ENCODE measurements at places on chromosomes 16 and 17. TPM values are rescaled to one million over a fixed set of nuclear protein-coding genes. Genes with fewer than 3 reads are reported as not detected.

The DNAH3 gene
- total RNA-seq, result not detected

The NPIPB13 gene
- total RNA-seq, result 23.5 TPM

The TBC1D28 gene
- total RNA-seq, result not detected

The CFAP119 gene
- total RNA-seq, result 2.6 TPM

The ABCA10 gene
- total RNA-seq, result 1.4 TPM

The IL17C gene
- total RNA-seq, result not detected

The NPIPB8 gene
- not detected for total RNA-seq

The SHISA6 gene
- total RNA-seq, result not detected

The TBX2 gene
- not detected for total RNA-seq

The EVI2A gene
- total RNA-seq, result 16.3 TPM

The IL32 gene
- total RNA-seq, result 2,042 TPM

The SOX9 gene
- total RNA-seq, result not detected

The ASIC2 gene
- total RNA-seq, result not detected

The NPIPB2 gene
- total RNA-seq, result 16.5 TPM

The ATPAF2 gene
- 32.2 TPM for total RNA-seq

The HEXIM1 gene
- total RNA-seq, result 93.3 TPM

The TPSG1 gene
- not detected for total RNA-seq

The MT3 gene
- 50.8 TPM for total RNA-seq

The CRISPLD2 gene
- total RNA-seq, result 0.07 TPM

The NOL3 gene
- 43.4 TPM for total RNA-seq

The GPRC5B gene
- total RNA-seq, result 0.37 TPM

The EMP2 gene
- not detected for total RNA-seq

The TMIGD1 gene
- total RNA-seq, result not detected

The KRT33B gene
- not detected for total RNA-seq

The VAT1 gene
- total RNA-seq, result 28.3 TPM

The KDM6B gene
- 41.2 TPM for total RNA-seq

The TBC1D3K gene
- not detected for total RNA-seq

The XYLT2 gene
- 31.5 TPM for total RNA-seq

The INCA1 gene
- 2.6 TPM for total RNA-seq

The KRTAP16-1 gene
- total RNA-seq, result not detected

The VAT1L gene
- not detected for total RNA-seq

The GPR139 gene
- not detected for total RNA-seq

The ABAT gene
- 8.7 TPM for total RNA-seq

The ZNF287 gene
- total RNA-seq, result 4.1 TPM

The ATP1B2 gene
- total RNA-seq, result 0.25 TPM

The PARD6A gene
- total RNA-seq, result 10.8 TPM

The RNF112 gene
- 0.84 TPM for total RNA-seq

The RUNDC3A gene
- 1.0 TPM for total RNA-seq

The CSF3 gene
- not detected for total RNA-seq

The SERPINF2 gene
- total RNA-seq, result 0.36 TPM

The HSD17B1 gene
- total RNA-seq, result 0.76 TPM

The CTRB1 gene
- not detected for total RNA-seq

The CD300A gene
- total RNA-seq, result 0.46 TPM

The TRAPPC1 gene
- 190 TPM for total RNA-seq

The NOTUM gene
- 0.39 TPM for total RNA-seq

The HAGHL gene
- total RNA-seq, result 22.2 TPM

The GAST gene
- total RNA-seq, result not detected

The MYO19 gene
- total RNA-seq, result 170 TPM

The CHST5 gene
- 0.18 TPM for total RNA-seq

The KRTAP4-6 gene
- not detected for total RNA-seq

The ST6GALNAC2 gene
- not detected for total RNA-seq

The KIFC3 gene
- 0.64 TPM for total RNA-seq

The G6PC1 gene
- total RNA-seq, result not detected

The HIRIP3 gene
- 30.1 TPM for total RNA-seq

The KRTAP2-2 gene
- not detected for total RNA-seq

The CDH3 gene
- total RNA-seq, result 1.0 TPM

The FBXO39 gene
- 0.37 TPM for total RNA-seq

Measured in activated naive CD4-positive, alpha-beta T cell treated with anti-CD3 and anti-CD28 coated beads, Interleukin-2, amount 50 U/mL, for 72 hours (primary cell).